Cardiac fibroblast (primary cell): ENCODE measurements at places on chromosomes 13 and 19.
A peak's percentile ranks its signal among the peaks of the same experiment; 100 is the strongest.

DNA sequence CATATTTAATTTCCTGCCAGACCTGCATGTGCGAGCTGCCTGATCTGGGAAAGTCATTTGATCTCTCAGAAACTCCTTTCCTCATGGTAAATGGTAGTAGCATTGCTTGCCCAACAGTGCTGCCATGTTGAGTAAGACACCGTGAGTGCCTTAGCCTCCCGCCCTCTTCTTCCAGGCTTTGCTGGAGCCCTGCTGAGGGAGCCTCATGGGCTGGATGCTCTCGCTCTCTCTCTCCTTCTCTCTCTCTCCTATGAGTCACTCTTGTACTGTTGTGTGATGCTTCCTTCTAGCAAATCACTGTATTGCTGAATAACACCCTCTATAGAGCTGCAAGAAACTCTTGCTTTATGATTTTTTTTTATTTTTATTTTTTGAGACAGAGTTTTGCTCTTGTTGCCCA is 365.5 kb downstream of the UQCRFS1 start:
- no peak for DNase-seq

DNA sequence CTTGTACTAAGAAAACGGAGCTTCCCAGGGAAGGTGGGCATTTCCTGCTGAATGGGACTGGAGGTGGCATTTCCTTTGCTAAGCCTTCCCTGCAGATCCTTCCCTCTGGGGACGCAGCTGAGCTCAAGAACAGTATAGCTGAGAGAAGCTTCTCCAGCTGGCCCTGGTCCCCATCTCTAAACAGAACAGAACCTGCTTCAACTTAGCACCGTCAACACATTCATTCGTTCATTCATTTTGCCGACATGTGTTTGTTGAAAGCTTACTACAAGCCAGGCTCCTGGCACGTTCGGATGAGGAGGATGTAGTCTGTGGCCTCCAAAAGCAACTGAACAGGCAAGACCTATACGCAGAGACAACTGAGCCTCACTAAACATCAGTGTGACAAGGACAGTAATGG is 36.6 kb upstream of the PEPD start:
- no peak for DNase-seq

DNA sequence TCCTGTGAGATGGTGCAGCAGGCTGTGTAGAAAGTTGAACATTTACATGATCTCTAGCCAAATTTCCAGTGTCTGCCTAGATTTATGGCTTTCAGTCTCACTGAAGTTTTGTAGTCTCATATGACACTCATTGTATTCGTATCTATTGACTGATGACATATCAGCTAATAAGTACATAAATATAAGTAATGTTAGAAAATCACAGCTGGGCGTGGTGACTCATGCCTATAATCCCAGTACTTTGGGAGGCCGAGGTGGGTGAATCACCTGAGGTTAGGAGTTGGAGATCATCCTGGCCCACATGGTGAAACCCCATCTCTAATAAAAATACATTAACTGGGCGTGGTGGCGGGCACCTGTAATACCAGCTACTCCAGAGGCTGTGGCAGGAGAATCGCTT is 54.7 kb upstream of the HTR2A start:
- DNase-seq: no peak

GRCh38 chr13:42984691-42985090 is 7.3 kb downstream of the EPSTI1 start:
- DNase-seq: no peak

- DNase-seq: no peak
These were observed 63.0 kb upstream of the TPM4 start for GRCh38 chr19:16013181-16013850.

- no peak for DNase-seq
These were observed 21.9 kb downstream of the GPATCH1 start for GRCh38 chr19:33102893-33103292.

GRCh38 chr19:3343619-3344502 is 22.5 kb upstream of the NFIC start:
- DNase-seq: peak; percentile 88

GRCh38 chr13:73664851-73665250 is 469.4 kb downstream of the KLF12 start:
- no peak for DNase-seq

DNA sequence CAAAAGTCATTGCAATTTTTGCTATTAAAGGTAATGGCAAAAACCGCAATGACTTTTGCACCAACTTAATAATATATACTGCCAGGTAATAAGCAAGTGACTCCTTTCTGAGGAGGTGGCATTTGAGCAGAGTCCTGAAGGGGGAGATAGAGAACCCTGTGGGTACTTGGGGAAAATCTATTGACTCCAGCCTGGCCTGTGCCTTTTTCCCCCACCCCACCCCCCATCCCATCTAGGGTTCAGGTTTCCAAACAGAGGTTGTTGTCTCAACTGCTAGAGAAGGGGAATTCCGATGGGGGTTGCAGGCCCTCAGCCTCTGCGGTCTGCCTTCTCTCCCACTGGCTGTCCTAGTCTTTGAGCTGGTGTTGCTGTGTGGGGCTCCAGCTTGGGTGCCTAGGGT is 11.5 kb downstream of the S1PR2 start:
- DNase-seq: peak; percentile 52

- no peak for DNase-seq
These were observed 62.4 kb upstream of the URI1 start for GRCh38 chr19:29879655-29879974.

GRCh38 chr19:41956621-41957020 is 2.5 kb downstream of the RABAC1 start:
- DNase-seq: no peak

DNA sequence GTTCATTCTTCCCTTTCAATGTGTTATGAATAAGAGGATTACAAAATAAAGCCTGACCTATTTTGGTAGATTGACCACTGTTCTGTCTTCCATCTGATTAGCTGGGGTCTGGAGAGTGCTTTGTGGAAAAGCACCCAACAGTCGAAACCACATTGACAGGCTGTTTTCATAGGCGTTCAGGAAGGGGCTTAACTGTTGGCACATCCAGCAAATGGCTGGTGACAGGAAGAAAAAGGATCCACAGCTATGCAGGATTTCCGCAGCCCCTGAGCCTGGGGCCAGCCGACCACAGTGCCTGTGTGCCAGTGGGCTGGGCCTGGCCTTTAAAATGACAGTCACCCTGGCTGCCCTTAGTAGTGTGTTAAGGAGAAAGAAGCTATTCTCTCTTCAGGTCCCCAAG is 113.3 kb downstream of the SIPA1L3 start:
- DNase-seq: no peak

DNA sequence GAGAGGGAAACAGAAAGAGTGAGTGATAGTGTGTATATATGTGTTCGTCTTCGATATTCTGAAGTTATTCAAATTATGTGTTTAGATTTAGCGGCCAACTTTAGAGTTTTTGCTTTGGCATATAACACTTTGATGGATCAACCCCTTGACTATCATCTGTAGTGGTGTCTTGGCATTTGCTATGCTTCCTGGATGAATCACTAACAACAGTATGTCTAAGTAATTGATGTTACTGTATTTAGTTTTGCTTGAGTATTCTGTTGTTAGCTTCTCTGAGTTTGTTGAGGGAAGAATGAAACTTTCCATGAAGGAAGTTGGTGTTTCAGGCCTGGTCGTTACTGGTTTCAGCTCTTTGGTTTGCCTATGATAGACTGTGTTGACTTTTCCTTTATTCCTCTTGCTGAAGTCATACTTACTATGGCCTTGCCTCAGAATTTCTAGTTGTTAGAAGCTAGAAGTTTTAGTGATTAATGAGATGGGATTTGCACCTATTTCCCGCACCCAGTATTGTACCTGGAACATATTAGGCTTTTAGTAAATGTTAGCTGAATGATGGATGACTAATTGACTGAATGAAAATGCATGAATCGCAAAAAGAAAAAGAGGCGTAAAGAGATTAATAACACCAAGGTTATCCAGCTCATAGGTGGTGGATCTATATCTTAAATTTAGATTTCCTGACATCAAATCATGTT is 20.7 kb downstream of the NDFIP2 start:
- no peak for DNase-seq
